ENCODE measurements at places on chromosomes 7 and 10.

DNA sequence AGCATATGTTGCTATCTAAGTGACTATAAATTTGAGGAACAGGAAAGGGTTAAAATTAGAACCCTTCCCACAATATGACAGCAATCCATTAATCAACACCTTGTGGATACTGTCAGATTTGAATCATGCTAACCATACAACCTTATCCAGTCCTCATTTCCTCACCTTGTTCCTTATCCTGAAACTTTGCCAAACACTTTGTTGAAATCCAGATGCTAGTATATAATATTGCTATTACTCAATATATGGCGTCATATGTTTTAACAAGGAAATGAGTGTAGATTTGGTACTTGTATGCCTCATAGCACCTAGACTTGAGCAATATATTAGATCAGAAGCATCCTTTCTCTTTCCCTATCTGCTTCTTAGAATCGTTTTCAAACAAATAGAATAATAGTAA, 66.3 kb upstream of the SLC25A13 start:
- DNase-seq: no peak

- no peak for DNase-seq
Measured at GRCh38 chr7:122327969-122328368, 23.4 kb upstream of the FEZF1 start.

- no peak for DNase-seq
Measured at GRCh38 chr7:149843566-149843965, 5.4 kb downstream of the ZNF862 start.

DNA sequence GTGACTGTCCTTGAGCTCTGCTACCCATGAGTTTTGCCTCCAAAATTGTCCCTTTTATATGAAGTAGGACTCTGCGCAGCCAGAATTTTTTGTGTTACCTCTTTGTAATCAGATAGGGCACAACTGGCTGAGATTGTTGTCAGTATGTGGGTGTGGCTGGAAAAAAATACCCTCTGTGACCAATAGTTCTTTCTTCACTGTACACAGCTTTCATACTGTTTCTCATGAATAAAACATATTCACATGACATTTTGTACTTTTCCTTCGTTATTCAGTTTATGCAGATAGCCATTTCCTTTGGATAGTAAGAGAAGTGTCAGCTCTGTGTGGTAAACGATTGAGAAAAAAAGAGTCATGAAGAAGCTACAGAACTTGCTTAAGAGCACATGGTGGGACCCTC, 49.6 kb upstream of the WNT8B start:
- no peak for DNase-seq

DNA sequence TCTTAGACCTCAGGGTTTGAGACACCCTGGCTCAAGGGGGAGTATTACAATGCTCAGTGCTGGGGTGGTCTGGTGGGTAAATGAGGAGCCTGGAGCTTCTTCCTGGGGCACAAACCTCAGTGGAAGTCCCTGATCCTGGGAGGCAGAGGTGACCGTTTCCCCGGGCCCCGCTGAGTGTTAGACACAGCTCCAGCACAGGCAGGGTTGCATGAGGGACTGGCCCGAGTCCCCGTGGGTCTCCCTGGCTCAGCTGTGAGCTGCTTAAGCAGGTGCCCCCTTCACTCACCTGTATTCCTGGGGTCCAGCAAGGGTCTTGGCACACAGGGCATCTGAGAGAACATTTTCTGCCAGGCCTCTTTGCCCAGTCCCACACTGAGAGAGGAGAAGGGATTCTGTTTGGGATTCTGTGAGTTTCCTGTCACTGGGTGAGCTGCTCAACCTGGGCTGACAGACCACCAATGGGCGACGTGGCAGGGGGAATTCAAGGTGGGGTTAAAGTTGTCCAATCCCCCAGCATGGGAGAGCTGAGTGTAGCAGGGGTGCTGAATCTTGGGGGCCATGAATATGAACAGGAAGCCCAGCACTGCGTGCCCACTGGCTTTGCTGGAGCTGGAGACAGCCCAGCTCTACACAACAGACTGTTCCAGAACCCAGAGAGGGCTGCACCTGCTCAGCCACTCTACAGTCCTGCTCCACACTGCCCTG, 29.9 kb downstream of the DDIT4 start:
- no peak for DNase-seq

DNA sequence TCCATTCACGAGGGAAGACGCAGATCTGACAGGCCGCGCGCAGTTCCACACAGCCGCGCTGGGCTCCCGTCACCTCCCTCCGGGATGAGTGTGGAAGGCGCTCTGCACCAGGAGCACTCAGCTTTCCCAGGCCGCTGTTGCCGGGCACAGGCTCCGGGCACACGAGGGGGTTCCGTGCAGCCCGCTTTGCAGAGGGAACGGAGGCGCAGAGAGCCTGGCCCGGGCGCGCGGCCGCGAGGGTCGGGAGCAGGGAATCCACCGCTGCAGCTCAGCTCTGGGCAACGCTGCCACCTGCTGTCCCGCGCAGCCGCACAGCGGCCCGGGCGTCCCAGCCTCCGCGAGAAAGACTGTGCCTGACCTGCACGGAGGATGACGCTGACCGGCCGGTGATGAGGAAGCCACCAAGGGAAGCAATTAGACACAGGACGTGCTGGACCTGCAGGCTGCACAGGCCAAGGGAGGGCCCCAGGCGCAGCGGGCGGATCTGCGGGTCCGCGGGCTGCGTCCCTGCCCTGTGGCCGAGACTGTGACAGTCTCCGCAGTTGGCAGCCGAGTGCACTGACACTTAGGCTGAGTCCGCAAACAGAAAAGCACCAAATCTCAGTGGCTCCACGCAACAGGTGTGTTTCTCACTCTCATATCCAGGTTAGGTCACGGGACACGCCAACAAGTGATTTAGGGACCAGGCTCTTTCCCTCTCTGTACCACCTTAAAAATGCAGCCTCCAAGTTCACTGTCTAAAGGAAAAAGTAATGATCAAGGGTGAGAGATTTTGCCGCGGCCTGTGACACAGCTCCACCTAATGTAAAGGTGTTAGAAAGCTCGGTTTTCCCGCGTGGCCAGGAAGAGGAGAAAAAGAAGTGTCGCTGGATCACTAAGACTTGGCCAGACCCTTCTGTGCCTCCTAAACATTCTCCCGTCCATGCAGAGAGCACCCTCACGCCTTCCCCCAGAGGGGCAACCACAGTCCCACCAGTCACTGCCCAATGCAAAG, 94.5 kb downstream of the SEC61G start:
- DNase-seq: no peak

- DNase-seq: peak; percentile 71
Measured at GRCh38 chr7:29189743-29190201, 4.8 kb upstream of the CHN2 start.

Measured in T-helper 2 cell (primary cell).